Urinary bladder (tissue), 4 donors: ENCODE measurements at places on chromosomes 5 and 9.

DNA sequence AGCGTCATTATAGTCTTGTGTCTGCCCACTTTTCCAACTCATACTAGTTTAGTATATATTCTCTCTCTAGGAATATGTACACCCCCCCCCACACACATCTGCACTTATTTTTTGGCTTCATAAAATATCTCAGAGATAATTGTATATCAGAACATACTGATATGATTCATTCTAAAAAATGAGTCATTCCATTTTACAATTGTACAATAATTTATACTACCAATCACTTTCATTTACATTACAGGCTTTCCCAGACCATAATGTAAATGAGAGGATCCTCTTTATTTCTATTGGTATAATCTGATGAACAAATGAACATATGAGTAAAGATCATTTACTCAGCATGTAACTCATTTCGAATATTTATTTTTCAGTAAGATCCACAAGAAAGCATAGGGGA, 1842.9 kb upstream of the C9orf72 start:
- DNase-seq, result no peak

GRCh38 chr9:89312222-89312571, 1.2 kb downstream of the CKS2 start:
- DNase-seq, result no peak

- DNase-seq, result no peak
Observed at GRCh38 chr9:82829818-82830217, 233.1 kb downstream of the RASEF start.

DNA sequence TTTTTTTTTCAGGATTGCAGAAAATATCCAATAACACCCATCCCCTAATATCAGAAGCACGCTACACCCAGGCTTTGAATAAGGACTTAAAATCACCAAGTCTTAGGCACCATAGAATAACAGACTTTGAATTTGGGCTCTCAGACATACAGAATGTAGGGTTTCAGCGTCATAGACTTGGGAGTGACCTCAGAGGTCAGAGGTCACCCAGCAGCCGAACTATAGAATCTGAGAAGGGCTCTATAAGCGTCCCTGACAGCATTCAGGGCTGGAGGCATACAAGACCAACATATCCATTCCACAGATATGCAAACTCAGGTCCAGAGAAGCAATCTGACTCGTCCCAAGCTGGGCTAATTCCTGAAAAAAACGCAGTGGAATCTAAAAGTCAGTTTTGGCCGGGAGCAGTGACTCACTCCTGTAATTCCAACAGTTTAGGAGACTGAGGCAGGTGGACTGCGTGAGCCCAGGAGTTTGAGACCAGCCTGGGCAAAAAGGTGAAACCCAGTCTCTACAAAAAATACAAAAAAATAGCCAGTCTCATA, 34.7 kb downstream of the SLC6A7 start:
- DNase-seq, result no peak

GRCh38 chr5:153782589-153783361, 255.9 kb downstream of the FAM114A2 start:
- no peak for DNase-seq

DNA sequence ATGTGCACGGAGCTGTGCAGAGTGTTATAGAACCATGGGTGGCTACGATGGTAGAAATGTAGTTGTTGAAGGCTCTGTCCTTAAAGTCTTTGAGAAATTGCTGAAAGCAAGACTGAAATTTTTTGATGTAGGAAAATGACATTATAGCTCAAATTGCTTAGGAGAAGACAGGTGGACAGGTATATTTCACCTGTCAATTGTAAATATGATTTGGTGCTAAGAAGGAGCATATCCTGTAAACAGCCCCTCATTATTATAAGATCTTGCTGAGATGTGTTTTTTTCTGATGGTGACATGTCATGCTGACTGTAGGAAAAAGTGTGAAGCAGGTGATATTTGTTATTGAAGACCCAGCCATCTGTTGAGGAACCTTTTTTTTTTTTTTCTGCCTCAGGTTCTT, 377.9 kb downstream of the PSAT1 start:
- DNase-seq, result no peak

DNA sequence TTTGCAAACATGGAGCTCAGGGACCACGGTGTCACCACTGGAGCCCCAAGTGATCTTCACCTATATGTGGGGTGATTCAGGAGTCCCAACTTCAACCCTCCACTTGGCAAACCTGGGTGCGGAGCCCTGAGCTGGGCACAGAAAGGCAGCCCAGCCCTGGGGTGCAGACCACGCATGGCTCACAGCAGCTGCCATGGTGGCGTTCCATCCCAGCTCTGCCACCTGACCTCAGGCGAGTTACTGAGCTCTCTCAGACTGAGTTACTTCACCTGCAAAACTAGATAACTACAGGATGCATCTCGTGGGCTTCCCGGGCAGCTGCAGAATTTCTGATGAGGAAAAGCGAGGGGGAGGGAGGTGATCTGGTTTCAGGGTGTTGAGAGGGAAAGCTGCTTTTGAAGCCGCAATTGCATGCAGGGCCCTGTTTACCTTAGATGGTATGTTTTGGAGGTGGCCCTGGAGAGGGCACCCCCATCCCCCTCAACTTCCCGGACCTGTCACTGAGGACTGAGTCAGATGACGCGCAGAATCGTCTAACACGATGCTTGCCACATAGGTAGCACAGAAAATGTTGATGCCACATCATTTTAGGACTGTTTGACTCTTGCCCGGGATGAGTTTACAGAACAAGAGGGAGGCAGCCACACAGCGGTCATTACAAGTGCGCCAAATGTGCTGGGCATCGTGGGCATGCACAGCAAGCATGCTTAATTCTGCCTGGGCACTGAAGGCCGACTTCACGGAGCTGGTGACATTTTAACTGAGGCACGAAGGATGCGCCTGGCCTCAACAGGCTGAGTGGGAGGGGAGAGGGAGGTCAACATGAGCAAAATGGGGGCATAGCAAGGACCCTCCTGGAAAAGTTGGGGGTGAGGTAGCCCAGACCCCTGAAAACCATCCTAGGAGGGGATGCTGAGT, 154.6 kb downstream of the COL23A1 start:
- no peak for DNase-seq

- no peak for DNase-seq
Observed at GRCh38 chr5:103444333-103445038, 118.1 kb downstream of the NUDT12 start.

DNA sequence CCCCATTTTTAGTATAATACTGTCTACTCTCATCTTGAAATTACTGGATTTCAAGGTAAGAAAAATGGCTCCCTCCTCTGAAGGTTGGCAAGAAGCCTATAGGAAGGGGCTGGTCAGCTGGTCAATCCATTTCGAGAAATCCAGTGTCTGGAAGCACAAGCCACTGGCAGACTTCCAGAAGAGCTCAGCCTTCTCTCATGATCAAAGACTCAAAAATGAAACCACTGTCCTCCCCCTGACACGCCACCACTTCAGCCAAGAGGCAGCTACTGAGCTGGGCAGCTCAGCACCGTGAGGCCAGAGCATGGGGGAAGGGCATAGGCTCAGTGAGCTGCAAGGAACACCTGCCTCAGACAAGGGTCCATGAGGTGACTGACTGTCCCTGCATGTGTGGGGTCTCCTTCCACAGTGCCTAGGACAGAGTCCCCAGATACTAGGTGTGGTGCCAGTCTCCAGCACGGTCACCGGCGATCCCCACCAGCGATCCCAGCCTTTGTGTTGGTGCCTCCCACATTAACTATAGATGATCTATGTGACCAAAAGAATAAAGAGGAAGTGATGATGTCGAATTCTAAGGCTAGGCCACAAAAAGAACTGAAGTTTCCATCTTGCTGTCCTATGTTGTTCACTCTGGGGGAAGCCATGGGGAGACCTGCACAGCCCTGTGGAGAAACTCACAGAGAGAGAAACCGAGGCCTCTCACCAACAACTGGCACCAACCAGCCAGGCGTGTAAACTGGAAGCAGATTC, 100.1 kb upstream of the LRRTM2 start:
- DNase-seq, result no peak

GRCh38 chr9:13991395-13991794, 322.5 kb downstream of the NFIB start:
- no peak for DNase-seq

GRCh38 chr5:140633501-140633900, 526 bp upstream of the CD14 start:
- DNase-seq, result no peak

- no peak for DNase-seq
Observed at GRCh38 chr9:132099741-132100407, 20.2 kb upstream of the MED27 start.

DNA sequence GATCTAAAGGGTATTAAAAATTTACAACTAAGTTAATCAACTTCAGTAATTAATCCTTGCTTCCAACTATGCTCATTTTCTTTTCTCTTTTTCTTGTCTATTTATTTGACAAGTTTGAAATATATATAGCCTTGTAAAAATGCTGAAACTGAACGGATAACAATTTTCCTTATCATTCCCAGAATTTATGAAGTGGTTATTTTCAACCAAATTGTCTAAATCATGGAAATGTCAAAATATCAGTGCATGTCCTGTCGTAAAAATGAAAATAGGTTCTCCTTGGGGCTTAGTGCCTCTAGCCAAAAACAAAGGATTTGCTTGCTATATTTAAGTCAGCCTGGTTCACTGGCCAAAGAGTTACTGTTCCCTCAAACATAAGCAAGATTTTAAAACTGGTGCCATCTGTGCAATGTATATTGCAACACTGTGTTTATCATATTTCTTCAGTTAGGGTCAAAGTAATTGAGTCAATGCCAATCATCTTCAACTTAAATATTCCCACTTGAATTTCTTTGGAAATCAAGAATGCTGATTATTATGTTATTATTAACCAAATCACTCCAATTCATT, 798.3 kb downstream of the MAT2B start:
- DNase-seq, result no peak

- DNase-seq, result no peak
Observed at GRCh38 chr9:84781458-84781857, 111.9 kb downstream of the NTRK2 start.

- no peak for DNase-seq
Observed at GRCh38 chr5:79456400-79456799, 57.5 kb downstream of the HOMER1 start.

DNA sequence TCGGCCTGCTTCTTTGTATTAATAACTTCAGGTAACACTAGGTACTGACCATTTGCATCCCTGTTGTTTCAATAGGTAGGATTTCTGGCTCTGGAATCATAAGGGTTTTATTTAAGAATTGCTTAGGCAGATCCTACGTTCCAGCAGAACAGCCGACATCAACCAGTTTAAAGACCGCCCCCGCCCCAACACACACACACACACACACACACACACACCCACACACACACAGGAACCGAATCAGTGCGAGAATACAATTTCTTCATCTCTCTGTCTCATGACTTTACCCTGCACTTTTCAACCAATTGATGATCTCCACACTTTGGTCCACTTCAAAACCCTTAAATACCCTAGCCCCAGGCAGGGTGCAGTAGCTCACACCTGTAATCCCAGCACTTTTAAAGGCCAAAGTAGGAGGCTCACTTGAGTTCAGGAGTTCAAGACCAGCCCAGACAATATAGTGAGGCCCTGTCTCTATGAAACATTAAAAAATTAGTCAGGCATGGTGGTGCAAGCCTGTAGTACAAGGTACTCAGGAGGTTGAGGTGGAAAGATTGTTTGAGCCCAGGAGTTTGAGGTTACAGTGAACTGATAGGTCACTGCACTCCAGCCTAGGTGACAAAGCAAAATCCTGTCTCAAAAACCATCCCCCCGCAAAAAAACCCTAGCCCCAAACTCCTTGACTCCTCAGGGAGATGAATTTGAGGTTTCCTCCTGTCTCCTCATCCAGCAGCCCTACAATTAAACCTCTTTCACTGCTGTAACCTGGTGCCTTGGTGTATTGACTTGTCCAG, 2.7 kb upstream of the MTMR12 start:
- no peak for DNase-seq

DNA sequence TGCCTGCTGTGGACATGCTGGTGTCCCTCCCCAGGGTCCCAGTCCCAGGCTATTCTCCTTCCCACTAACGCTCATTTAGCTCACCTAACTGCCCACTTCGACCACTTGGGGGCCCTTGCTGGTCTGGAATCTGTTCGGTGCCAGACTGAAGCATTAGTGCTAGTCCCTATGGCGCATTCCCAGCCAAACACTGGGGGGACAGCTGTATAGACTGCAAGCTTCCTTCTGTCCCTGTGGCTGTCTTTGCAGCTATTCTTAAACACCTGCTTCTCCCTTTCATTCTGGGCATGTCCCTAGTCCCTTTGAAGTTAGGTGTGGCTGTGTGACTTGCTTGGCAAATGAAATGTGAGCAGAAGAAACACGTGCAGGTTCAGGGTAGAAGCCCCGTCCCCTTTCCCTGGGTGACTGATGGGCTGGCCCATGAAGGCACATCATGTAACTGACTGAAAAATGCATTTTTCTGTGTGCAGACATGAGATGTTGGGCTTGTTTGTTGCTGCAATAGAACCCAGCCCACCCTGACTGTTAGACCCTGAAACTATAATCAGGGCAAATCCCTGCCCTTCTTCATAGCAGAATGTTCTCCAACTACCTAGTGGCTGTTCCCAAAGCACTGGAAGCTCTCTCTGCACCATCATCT, 134.4 kb downstream of the BARX1 start:
- no peak for DNase-seq

GRCh38 chr5:2729189-2729588, 22.3 kb downstream of the IRX2 start:
- DNase-seq, result no peak

- no peak for DNase-seq
Observed at GRCh38 chr5:176616511-176616910, 6.6 kb upstream of the GPRIN1 start.

DNA sequence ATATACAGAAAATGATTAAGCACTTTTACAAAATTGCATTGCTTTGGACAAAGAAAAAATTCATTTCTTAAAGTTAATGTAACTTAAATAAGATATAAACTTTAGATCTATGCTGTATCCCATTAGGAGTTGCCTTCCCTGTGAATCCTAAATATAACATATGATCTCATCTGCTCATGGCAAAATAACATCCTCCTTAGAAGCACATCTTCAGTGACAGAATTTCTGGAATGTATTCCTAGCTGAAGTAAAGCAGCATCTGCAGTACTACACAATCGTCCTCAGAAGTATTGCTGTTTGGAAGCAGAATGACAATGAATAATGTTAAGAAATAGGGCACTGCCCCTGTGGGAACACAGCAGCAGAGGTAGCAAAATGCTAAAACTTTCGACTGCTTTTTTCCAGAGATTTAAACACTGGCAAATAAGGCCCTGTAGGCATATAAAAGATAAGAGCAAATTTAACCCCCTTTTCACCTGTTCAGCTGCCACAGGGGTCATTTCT, 571.0 kb downstream of the PTPRD start:
- no peak for DNase-seq

DNA sequence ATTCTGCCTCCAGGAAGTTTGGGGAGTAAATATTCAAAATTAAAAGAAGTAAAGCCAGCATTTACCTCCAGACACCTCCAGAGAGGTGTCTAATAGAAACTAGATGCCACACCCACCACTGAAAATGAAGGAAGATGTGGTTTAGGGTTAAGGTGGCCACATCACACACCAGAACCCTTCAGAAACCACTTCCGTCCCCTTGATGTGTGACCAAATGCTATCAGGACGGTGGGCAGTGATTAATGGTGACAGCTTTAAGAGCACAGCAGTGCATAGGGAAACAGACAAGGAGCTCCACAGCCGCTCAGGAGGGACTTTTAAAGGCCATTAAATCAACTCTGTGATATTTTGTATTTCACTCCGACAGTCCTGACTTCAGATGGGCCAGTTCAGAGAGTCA, 295.2 kb downstream of the BRINP1 start:
- no peak for DNase-seq
